Motor neuron (in vitro differentiated cells): ENCODE measurements at places on chromosomes 3 and 15.

DNA sequence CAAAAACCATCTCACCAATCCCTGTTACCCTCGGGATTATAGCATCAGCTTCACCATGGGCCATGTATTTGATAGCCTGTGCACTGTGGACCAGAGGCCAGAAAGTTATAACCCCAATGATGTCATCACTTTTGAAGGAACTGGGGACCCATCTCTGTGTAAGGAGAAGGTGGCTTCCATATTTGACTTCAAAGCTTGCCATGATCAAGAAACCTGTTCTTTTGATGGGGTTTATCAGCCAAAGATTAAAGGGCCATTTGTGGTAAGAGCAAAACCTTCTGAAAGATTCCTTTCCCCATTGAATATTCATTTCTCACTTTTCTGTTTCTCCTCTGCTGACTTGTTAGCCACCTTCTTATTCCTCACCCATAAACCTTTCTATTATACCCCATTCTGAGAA is 34.3 kb upstream of the RPL14 start:
- ATAC-seq, result no peak

DNA sequence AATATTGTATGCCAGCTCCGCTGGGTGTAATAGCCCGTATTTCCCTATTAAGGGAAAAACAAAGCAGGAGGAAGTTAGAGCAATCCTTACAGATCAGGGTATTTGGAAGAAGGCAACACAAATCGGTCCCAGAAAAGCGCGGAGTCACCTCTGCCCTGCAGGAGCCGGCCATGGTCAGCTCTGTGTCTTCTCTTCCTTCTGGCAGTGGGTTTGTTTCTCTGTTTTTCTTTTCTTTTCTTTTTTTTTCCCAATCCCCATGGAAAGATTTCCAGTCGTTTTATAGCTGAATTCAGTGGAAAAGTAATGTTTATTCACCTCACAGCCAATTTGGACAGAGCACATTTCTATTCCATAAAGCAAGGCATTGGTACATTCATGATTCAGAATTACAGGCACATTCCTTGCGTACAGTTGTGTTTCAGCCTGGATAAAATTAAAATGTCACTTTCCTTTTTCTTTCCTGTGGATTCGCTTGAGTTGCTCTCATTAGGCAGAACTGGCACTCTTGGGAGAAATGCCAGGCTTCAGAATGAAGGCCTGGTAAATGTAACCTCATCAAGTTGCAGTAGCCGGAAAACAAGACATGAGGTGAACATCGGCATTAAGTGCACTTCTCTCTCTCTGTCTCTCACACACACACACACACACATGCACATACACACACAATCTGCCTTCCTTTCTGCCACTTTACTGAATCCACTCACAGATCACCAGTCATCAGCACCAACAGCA is 204.5 kb upstream of the UBE2E1 start:
- ATAC-seq, result no peak

DNA sequence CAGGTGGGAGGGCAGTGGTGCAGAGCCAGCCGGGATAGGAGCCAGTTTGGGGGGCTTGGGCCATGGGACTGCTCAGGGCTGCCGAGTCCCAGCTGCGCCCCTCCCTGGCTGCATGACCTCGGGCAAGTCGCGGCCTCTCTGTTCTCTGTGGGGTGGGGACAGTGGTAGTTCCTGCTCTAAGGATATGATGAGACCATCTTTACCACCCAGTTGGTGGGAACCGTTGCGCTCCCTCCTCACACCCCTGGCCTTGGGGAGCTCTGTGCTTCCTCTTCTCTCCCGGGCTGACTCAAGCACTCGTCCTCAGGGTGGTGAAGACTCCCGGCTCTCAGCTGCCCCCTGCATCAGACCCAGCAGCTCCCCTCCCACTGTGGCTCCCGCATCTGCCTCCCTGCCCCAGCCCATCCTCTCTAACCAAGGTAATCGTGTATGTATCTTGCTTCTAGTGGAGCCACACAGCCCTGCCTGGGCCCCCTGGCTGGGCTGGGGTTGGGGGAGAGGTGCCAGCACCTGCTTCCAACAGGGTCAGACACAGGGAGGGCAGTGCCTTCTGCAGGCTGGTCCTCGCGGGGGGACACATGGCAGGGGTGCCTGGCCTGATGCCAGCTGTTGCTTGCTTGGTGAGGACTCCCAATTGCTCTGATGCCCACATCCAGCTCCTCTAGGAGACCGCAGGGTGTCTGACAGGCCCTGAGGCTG is 15.1 kb upstream of the STAB1 start:
- no peak for ATAC-seq

- no peak for ATAC-seq
Observed at GRCh38 chr3:185852635-185853034, 27.8 kb upstream of the IGF2BP2 start.

DNA sequence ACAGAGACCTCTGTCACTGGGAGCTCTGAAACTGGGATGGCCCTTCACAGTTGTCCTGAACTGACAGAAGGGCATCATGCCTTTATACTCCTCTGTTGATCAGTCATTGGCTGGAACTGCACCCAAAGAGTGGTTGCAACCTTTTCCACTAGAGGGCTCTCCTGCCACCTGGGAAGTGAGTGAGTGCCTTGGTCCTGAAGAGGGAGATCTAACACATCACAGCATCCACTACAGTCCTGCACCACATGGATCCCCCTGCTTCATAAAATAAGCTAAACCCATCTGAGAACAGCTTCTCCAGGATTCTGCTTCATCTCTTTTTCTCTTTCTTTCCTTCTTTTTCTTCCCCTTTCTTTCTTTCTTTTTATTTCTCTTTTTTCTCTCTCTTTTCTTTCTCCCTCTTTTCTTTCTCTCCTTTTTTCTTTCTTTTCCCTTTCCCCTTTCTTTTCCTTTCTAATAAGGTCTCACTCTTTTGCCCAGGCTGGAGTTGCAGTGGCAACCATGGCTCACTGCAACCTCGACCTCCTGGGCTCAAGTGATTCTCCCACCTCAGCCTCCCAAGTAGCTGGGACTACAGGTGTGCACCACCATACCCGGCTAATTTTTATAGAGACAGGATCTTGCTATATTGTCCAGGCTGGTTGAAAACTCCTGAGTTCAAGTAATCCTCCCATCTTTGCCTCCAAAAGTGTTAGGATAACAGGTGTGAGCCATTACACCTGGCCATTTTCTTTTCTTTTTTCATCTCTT is 42.8 kb upstream of the RAF1 start:
- ATAC-seq, result peak; percentile 82

- ATAC-seq, result peak; percentile 65
Observed at GRCh38 chr3:120160050-120160449, 65.8 kb upstream of the GSK3B start.

DNA sequence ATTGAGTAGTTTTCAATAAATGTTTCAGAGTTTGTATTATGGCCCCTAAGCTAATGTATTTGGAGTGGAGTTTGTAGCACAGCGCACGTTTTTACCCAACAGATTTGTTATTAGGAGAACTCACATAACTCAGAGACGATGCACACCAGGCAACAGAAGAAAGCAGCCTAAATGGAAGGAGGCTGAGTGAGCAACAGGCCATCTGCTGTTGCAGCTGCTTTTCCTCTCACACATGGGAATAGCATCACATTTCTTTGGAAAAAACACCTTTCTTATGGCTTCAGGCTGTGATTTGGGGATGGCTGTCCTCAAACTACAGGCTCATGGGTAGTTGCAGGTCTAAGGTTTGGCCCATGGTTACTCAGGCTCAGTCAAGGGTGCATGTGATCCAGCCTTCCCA is 469.3 kb upstream of the MCTP2 start:
- no peak for ATAC-seq

DNA sequence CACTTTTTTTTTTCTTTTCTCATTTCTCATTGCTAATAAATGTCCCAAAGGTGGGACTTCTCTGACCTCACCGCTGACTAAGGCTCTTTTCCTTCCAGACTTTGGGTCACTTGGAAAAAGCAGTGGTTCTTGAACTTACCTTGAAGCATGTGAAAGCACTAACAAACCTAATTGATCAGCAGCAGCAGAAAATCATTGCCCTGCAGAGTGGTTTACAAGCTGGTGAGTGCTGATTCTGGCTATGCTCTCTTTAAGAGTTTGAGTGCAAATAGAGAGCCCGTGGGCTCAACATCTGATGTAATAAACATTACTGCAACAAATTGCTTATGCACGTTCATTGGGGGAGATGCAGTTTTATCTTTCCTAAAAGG is 2.0 kb downstream of the BHLHE40 start:
- no peak for ATAC-seq

- ATAC-seq, result no peak
Observed at GRCh38 chr3:56048946-56049345, 419.3 kb downstream of the ERC2 start.

GRCh38 chr3:155242342-155242741 is 51.1 kb downstream of the STRIT1 start:
- ATAC-seq, result no peak

GRCh38 chr15:89751748-89752147 is 699 bp upstream of the MESP1 start:
- ATAC-seq, result no peak

GRCh38 chr3:38229036-38229435 is 36.6 kb upstream of the SLC22A13 start:
- no peak for ATAC-seq

GRCh38 chr3:157113832-157114505 is 46.0 kb downstream of the CCNL1 start:
- ATAC-seq, result no peak

- no peak for ATAC-seq
Observed at GRCh38 chr15:64697911-64698369, 77.4 kb downstream of the RBPMS2 start.

DNA sequence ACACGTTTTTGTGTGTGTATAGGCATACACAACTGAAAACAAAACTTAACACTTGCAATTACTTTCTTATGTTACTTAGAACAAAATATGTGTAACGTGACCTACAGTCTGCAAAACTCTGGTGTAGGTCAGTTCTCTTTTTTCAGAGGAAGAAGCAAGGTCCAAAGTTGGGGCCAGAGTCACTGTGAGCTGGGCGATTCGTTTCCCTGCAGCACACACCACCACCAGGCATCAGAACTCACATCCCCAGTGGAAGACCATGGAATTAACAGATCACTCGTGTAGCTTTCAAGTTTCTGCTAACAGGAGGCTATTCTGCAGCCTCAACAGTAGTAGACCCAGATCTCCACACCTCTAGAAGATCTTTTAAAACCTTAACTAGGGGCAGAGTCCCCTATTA is 25.8 kb downstream of the ANP32A start:
- ATAC-seq, result peak; percentile 28

GRCh38 chr3:184592371-184593219 is 31.0 kb downstream of the EPHB3 start:
- peak; percentile 59 for ATAC-seq

- no peak for ATAC-seq
Observed at GRCh38 chr3:146638718-146639117, 33.6 kb upstream of the PLSCR5 start.

- ATAC-seq, result no peak
Observed at GRCh38 chr3:84439476-84439875, 519.3 kb upstream of the CADM2 start.

- ATAC-seq, result no peak
Observed at GRCh38 chr15:51132384-51133139, 37.9 kb upstream of the TNFAIP8L3 start.

GRCh38 chr15:77493324-77493907 is 72.7 kb downstream of the HMG20A start:
- ATAC-seq, result no peak

- no peak for ATAC-seq
Observed at GRCh38 chr3:52763466-52763865, 7.3 kb downstream of the NEK4 start.

DNA sequence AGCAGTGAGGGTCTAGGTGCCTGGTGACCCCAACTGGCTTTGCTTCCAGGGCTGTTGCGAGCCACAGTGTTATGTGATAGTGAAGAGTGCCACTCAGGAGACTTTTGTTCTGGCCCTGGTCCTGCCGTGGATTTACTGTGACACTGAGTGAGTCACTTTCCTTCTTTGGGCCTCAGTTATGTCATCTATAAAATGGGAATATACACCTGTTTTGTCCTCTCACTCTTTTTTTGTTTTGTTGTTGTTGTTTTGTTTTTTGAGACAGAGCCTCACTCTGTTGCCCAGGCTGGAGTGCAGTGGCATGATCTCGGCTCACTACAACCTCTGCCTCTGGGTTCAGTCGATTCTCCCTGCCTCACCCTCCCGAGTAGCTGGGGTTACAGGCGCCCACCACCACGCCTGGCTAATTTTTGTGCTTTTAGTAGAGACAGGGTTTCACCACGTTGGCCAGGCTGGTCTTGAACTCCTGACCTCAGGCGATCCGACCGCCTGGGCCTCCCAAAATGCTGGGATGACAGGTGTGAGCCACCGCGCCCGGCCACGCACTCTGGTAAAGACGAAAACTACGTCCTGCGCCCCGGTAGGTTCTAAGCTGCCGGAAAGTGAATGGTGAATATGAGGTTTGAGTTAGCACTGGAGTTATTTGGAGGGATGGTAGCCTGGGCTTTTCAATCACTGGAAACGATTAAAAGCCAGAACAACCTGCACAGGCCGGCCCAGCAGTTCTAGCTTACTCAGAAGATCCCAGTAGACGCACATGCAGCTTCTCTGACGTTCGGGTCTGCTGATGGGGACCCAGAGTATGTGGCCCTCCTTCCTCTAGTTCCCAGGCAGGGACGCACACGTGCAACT is 46.6 kb downstream of the BDH1 start:
- ATAC-seq, result no peak

- peak; percentile 27 for ATAC-seq
Observed at GRCh38 chr3:113261626-113262303, 50.4 kb downstream of the BOC start.

GRCh38 chr3:31456373-31456772 is 76.4 kb upstream of the STT3B start:
- ATAC-seq, result no peak

DNA sequence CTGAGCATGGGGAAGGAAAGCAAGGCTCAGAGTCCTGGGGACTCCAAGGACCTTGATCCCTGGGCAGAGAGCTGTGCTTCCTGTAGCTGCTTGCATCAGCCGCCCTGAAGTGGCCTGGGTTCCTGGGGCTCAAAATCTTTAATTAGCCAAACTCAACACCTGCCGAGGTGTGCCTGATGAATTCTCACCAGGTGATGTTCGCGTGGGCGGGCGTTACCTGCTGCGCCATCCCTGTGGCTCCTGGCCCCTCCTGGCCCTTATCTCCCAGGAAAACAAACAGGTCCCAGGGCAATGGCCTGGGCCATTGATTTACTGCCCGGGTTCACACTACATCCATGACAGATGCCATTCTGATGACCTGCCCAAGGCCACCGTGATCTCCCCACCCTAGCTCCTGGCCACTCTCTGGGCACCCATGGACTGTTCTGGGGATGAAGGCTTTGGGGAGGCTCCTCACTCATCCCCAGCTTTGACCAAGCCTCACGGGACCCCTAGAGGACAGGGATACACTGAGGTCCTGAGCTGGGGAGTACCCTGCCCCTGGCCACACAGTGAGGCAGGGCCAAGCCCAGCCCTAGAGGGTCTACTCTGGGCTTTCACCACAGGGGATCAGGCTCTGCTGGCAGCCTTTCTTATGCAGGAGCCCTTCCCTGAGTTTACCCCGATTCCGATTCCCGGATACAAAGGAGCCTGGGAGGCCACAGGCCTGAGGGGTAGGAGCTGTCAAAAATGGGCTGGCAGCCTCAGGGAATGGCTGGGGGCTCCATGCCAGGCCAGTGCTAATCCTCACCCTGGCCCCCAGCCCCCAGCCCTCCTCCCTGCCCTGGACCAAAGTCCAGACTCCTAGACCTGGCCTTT is 5.7 kb downstream of the SLC38A3 start:
- no peak for ATAC-seq

- no peak for ATAC-seq
Observed at GRCh38 chr3:126082362-126083137, 1.4 kb downstream of the SLC41A3 start.
